ENCODE measurements at places on chromosomes 6 and 20.

DNA sequence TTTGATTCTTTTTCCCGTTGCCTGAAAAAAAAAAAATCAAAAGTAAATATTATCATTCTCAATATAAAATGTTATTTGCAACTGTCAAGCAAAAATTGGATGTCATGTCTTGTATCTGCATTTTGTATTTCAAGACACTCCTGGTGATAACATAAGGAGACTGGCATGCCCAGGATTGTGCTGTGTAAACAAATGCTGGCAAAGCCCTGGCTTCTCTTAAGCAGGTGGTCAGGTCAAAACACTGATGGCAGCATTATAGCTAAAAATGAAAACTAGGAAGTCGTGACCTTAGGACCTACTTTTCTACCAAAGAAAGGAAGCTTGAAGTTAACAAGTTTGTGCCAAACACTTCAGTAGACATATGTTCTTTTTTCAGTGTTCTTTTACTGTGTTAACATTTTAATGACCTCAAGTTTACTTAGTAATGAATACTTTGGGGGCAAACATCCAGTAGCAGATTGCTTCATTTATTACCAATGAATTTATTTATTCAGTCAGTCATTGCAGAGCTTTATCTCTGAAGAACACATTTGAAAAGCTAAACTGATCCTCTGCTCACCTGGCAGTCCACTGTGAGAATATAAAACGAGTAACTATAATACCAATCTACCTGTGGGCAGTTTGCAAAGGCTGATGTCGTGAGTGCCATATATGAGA lies 243.1 kb upstream of the FLRT3 start:
- DNase-seq: no peak

- no peak for DNase-seq
Measured at GRCh38 chr6:33794910-33795623, 6.1 kb upstream of the LEMD2 start.

DNA sequence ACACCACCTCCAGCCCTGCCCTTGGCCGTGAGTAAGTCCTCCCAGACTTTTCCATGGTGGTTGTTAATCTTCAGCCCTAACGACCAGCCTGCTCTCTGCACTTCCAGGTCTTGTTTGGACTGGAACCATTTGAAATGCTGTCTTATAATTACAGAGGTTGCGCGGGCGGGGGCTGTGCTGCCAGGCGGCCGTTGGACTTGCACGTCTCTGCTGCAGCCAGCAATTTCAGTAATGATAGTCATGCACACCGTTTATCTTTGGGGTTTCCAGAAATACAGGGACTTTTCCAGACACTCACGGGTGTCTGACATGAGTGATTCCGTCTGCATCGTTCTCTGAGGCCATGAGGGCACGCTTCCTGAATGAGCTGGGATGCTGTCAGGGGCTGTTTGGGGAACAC lies 118.2 kb downstream of the BMP7 start:
- no peak for DNase-seq

GRCh38 chr6:87027021-87027420 lies 67.9 kb downstream of the CGA start:
- DNase-seq: no peak

Data from ecto neural progenitor cell (in vitro differentiated cells).